ENCODE measurements at places on chromosomes 2 and 18.

DNA sequence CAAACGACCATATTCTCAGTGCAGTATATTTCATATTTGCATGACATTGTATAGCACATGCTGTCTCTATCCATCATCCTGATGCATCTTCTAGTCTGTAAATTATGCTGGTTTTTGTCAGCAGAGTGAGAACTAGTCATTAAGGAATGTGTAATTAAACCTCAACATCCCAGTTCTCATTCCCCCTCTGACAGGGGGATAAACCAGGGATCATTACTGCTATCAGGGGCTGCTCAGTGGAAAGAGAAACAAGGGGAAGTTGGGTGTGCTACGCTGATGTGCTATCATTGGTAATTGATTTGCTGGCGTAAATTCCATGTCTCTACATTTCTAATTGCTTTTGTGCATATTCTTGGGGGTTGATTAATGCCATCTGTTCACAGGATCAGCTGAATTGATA is 7.7 kb downstream of the CNTNAP5 start:
- DNase-seq = no peak

- DNase-seq = no peak
Measured at GRCh38 chr18:42635378-42636048, 480.0 kb downstream of the RIT2 start.

DNA sequence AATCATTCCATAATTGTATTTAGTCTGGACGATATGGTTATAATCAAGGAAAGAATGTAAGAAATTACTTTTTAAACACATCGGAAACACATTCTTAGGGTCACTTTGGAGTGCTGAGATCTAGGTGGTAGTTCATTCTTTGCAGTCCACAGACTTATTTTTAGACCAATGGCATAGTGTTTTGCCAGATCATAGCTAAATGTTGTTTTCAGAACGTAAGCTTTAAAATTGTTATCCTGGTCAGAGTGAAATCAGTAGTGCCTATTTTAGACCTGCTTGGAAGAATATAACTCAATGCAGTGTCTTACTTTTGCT is 4.3 kb downstream of the MYL12A start:
- no peak for DNase-seq

DNA sequence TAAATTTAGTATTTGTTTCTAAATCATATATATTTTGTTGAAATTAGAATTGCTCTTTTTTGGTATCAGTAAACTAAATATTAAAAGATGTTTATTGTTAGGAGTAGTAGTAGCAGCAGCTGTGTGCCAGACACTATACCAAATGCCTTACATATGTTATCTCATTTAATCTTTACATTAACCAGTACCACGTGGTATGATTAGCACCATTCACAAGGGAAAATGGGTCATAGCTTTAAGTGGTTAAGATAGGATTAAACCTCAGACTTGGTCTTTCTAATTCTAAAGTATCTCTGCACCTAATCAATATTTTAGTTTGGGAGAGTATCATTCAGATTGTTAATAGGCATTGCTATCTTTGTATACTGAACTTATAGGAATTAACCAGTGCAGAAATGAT is 29.0 kb downstream of the PSMD14 start:
- DNase-seq = no peak

- no peak for DNase-seq
Measured at GRCh38 chr2:172751564-172751963, 15.9 kb downstream of the RAPGEF4 start.

GRCh38 chr2:26483957-26484565 is 6.1 kb upstream of the OTOF start:
- no peak for DNase-seq

DNA sequence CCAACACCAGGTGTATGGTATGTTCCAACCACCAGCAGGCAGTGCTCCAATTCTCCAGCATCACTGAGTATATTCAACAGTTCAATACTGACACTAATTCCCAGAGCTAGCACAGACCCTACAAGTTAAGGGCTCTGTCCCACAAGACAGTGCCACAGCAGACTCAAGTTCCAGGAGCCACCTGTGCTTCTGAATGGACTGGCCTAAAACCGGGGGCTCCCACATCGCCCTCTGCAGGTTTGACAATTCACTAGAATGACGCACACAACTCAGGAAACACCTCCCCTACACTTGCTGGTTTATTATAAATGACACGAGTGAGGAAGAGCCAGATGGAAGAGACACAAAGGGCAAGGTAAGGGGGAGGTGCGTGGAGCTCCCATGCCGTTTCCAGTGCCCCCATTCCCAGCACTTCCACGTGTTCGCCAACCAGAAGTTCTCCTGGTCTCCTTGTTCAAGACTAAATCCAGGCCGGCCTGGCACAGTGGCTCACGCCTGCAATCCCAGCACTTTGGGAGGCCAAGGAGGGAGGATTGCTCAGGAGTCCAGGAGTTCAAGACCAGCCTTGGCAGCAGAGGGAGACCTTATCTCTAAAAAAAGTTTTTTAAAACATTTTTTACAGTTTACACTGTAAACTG is 12.2 kb upstream of the ATP6V1B1 start:
- no peak for DNase-seq

DNA sequence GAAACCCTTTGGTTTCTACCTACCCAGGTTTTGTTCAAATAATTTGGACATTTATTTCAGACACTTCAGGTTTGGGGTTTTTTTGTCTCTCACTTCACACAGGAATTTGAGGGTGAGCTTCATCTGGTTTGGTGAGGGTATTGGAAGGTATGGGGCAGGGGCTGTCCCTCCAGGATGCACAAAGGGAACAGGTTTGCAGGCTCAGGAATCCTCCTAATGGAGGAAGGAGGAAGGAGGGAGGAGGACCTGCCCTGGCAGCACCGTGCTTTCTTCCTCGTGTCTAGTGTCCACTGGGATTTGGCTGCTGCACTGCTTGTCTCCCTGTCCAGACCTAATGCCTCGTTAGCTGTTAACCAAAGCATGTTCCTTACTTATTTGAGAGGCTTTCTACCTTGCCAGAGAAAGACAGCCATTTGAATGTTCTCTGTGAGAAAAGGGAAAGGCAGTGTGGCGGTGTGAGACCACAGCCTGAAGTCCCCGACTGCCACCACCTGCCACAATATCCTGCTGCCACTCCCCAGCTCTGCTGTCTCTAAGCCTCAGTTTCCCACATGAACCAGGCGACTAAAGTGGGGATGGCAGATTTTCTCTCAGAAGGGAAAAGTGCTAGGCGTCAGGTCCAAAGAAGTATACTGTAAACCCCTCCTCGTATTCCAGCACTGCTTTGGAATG is 2.2 kb upstream of the SLC4A5 start:
- no peak for DNase-seq

GRCh38 chr18:8952769-8953760 is 149.4 kb upstream of the NDUFV2 start:
- DNase-seq = no peak

GRCh38 chr2:80117401-80117800 is 187.2 kb downstream of the LRRTM1 start:
- no peak for DNase-seq

DNA sequence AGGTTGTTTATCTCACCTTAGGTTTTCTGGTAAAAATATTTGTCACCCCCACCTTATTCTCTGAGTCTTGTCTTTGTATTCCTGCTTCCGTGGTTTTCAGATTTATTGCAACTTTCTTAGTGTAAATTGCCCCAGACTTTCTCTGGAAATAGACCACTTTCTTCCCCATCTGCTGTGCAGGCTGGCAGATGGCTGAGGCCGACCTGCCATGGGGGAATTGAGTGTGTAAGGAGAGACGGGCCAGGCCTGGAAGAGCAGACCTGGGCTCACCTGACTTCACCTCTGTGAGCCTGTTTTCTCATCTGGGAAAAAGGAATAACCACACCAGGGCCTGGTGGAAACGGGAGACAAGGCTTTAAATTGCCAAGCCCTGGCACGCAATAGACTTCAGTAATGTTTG is 44.9 kb downstream of the ACKR3 start:
- no peak for DNase-seq

- DNase-seq = no peak
Measured at GRCh38 chr18:58231930-58232329, 187.9 kb downstream of the NEDD4L start.

- DNase-seq = no peak
Measured at GRCh38 chr2:200350850-200351285, 44.4 kb downstream of the SPATS2L start.

DNA sequence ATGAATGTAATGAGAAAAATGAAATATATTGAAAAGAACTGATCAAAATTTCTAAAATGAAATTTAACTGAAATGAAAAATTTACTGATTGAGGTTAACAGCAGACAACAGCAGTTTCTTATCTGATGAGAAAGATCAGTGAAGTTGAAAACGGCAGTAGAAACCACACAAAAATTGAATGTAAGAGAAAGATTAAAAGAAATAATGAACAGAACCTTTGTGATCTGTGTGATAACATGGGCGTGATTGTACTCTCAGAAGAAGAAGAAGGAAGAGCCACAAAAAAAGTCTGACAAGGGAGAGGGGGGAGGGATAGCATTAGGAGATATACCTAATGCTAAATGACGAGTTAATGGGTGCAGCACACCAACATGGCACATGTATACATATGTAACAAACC is 45.2 kb downstream of the FAM117B start:
- no peak for DNase-seq

- DNase-seq = no peak
Measured at GRCh38 chr18:3832025-3832638, 382.2 kb downstream of the TGIF1 start.

GRCh38 chr2:98027538-98027937 is 31.8 kb upstream of the TMEM131 start:
- no peak for DNase-seq

GRCh38 chr2:112787294-112787693 is 3.0 kb upstream of the IL1A start:
- no peak for DNase-seq

- DNase-seq = no peak
Measured at GRCh38 chr2:201425952-201426351, 25.3 kb downstream of the TRAK2 start.

DNA sequence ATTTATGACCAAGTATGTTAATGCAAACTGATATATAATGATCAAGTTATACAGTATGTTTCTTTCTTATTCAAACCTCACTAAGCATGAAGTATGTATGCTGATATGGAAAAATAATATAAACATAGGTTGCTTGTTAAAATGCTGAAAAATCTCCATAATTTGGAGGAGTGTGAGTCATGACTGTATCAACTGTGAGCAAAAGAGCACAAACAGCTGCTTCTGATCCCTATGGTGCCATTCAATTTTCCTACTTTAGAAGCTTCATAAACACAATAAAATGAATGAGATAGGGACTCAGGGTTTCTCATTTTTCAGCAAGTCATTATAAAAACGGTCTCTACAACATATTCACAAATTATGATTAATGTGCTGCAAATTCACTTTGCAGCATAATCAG is 129.9 kb upstream of the TFPI start:
- no peak for DNase-seq

Measured in stimulated activated CD8-positive, alpha-beta memory T cell treated with anti-CD3 and anti-CD28 coated beads, Interleukin-15, amount 100 ng/mL, for 4 hours (primary cell).